Effector memory CD4-positive, alpha-beta T cell (primary cell): ENCODE measurements at places on chromosomes 13 and 19.

DNA sequence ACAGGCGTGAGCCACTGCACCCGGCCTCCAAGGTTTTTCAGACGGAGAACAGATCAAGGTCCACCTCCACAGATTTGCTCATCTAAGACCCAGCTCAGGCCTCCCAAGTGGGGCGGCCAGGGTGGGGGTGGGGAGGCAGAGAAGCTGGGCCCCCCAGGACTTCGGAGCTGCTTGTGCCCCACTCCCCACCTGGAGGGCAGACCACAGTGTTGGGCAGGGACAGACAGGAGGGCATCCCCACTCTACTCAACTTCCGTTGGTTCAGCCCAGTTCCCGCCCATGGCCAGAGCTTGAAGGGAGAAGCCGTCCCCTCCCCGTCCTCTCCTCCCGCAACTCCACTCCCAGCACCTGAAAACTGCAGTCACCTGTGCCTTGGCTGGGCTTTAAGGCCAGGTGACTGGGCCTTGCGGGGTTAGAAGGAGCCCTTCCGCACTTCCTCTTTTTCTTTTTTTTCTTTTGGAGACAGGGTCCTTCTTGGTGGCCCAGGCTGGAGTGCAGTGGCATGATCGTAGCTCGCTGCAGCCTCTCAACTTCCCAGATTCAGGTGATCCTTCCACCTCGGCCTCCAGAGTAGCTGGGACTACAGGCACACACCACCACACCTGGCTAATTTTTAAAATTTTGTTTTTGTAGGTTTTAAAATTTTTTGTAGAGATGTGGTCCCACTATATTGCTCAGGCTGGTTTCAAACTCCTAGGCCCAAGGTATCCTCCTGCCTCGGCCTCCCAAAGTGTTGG, 734 bp upstream of the LRRC8E start:
- DNase-seq, result no peak

GRCh38 chr13:95564091-95564490, 11.6 kb downstream of the CLDN10 start:
- no peak for DNase-seq

DNA sequence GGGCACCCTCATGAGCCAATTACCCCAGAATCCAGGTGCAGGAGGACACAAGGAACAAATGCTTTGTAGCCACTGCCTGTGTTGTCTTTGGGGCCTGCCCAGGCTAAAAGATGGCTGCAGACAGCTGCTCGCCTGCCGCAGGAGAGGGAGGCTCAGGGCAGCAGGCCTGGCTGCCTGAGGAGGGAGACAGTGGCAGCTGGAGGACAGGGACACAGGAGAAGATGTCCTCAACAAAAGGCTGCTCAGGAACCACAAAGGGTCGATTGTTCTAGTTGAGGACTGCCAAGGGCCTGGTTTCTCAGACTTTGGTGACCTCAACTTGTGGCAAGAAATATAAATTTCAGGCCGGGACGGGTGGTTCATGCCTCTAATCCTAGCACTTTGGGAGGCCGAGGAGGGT, 7.6 kb downstream of the SIRT2 start:
- DNase-seq, result no peak

GRCh38 chr13:67726979-67727378, 496.8 kb upstream of the PCDH9 start:
- DNase-seq, result no peak

DNA sequence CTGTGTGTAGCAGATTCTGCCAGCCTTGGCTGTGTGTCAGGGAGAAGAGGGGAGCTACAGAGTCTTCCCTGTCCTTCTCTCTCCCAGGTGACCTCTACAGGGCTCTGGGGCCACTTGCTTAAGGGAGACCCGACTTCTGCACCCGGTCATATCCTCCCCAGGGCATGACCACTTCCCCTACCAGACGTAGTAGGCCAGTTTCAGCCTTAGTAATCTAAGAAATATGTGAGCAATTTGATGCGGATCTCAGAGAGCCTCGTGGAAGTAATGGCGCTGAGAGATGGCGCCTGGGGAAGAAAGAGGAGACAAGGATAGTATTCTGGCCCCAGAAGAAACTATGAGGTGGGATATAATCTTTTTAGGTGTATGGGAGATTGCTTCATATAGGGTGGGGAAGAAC, 41.9 kb downstream of the NFIX start:
- DNase-seq, result no peak

DNA sequence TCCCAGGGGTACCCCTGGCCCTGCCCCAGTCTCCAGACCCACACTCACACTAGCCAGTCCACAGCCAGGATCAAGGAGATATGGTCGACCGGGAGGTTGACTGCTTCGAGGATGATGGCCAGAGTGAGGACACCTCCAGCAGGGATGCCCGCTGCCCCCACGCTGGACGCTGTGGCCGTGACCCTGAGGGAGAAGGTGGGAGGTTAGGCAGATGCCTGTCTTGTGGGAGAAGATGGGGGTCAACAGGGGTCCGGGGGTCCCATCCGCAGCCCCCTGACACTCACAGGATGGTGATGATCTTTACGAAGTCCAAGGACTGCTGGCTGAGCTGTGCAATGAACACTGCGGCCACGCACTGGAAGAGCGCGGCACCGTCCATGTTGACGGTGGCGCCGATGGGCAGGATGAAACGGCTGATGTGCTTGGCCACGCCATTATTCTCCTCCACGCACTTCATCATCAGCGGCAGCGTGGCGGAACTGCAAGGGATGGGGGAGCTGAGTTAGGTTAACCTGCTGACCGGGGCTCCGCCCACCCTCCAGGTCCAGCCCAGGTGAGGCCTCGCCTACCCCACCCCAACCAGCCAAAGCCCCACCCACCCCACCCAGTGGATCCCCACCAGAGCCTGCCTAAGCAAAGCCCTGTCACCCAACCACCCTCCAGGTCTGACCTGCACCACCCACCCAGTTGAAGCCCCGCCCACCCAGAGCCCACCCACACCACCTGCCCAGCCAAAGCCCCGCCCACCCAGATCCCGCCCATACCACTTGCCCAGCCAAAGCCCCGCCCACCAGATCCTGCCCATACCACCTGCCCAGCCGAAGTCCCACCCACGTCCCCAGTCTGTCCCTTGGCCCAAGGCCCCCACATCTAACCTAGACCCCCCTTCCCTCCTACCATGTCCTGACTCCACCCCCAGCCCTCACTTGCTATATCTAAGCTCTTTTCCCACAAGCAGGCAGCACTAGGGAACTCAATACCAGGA, 11.2 kb downstream of the SLC1A5 start:
- no peak for DNase-seq

DNA sequence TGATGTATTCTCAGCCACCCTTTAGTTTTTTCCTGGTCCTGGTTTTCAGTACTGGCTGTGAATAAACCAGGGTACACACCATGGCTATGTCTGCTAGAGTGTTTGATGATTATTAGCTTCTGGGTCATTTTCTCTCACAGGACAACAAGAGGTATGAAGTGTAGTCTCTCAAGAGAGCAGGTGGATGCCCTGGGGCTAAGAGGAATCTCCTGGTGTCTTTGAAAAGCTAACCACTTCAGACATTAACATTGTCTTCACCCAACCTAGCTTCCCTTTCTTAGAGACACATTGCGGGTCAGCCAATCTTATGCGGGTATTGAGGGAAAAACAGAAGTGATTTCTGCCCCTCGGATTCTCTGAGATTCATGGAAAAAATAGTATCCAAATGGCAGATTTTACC, 1.6 kb downstream of the ZNF730 start:
- no peak for DNase-seq

GRCh38 chr13:44759384-44760360, 183.5 kb upstream of the TSC22D1 start:
- DNase-seq, result no peak

DNA sequence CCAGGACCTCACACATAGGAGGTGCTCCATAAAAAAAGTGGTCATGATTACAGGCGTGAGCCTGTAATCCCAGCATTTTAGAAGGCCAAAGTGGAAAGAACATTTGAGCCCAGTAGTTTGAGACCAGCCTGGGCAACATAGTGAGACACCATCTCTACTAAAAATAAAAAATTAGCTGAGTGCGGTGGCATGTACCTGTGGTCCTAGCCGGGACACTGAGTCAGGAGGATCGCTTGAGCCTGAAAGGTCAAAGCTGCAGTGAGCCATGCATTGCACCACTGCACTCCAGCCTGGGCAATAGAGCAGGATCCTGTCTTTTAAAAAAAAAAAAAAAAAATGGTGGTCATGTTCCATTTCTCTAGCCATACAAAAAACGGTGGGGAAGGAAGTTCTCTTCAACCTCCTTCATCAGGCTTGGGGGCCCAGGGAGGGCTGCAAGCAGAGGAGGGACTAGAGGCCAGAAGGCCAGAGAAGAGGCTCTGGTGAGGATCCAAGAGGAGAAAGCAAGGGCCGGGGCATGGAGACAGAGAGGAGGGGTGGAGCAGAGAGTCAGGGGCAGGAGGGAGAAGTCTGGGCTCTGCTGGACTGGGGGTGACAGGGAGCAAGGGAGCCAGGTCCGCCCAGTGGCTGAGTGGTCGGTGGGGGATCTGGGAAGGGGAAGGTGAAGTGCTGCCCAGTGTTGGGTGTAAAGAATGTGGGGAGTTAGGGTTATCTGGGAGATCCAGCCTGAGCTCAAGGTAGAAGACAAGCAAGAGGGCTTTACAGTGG, 8.9 kb downstream of the KASH5 start:
- DNase-seq, result no peak

DNA sequence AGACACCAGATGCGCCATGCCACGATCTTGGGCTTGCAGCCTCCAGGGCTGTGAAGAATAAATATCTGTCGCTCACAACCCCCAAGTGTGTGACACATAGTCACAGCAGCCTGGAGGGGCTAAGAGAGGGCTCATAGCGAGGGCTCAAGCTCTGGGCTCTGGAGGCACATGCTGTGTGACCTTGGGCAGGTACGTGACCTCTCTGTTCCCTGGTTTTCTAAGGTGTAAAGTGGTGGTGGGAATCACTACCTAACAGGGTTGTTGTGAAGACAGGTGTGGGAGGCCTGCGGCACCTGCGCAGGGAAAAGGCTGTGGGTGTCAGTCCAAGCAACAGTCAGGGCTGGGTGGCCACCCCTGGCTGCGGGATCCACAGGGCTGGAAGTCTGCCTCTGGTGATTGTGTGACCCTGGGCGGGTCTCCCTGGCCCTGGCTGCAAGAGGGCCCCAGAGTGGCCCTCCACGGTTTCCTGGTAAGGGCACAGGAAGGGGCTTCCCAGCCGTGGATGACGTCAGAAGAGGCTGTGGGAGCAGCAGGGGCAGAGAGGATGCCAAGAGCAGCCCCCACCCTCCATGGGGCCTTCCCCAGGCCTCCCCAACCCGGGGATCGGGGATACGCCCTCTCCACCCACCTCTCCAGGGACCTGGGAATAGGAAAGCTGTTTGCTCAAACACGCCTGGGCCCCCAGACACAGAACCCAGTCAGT, 218.8 kb upstream of the SGCG start:
- no peak for DNase-seq

DNA sequence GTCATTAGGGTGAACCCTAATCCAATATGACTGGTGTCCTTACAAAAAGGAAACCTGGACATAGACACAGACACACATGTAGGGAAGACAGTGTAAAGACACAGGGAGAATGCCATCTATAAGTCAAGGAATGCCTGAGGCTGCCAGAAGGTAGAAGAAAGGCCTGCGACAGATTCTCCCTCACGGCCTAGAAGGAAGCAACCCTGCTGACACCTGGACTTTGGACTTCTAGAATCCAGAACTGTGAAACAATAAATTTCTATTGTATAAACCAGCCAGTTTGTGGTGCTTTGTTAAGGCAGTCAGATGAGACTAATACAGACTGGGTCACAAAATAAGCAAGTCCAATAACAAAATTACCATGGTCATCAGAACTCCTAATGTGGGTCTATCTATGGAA, 120.4 kb downstream of the ENOX1 start:
- DNase-seq, result no peak

GRCh38 chr13:41427666-41428065, 29.7 kb upstream of the RGCC start:
- no peak for DNase-seq

DNA sequence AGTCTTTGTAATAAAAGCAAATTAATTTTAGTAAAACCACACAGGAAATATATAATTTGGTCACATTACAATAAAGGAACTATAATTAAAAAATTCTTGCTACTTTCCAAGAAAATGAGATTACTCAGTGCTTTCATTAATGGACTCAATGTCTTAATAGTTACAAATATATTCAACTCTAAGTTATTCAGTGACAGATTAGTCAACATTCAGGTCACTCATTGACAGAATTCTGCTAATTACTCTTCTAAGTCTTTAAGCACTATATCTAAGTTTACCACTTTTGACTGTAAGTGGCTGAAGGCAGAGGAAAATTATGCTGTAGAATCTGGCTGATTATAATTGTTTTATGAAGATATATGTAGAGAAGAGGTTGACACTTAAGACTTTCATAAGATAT, 1365.0 kb downstream of the EFNB2 start:
- DNase-seq, result no peak

- no peak for DNase-seq
These were observed 42.5 kb downstream of the SYDE1 start for GRCh38 chr19:15149737-15150136.

- no peak for DNase-seq
These were observed 432.4 kb downstream of the SLITRK1 start for GRCh38 chr13:83449668-83450395.

DNA sequence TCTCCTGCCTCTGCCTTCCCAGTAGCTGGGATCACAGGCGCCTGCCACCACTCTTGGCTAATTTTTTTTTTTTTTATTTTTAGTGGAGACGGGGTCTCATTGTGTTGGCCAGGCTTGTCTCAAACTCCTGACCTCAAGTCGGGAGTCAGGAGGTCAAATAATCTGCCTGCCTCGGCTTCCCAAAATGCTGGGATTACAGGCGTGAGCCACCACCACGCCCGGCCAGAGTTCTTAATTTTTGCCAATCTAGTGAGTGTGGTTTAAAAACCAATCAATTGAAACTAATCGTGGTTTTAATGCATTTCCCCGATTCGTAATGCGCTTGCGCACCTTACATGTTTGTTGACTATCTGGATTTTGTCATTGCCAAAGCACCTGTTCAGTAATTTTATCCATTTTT, 37.0 kb downstream of the SKA3 start:
- DNase-seq, result no peak

DNA sequence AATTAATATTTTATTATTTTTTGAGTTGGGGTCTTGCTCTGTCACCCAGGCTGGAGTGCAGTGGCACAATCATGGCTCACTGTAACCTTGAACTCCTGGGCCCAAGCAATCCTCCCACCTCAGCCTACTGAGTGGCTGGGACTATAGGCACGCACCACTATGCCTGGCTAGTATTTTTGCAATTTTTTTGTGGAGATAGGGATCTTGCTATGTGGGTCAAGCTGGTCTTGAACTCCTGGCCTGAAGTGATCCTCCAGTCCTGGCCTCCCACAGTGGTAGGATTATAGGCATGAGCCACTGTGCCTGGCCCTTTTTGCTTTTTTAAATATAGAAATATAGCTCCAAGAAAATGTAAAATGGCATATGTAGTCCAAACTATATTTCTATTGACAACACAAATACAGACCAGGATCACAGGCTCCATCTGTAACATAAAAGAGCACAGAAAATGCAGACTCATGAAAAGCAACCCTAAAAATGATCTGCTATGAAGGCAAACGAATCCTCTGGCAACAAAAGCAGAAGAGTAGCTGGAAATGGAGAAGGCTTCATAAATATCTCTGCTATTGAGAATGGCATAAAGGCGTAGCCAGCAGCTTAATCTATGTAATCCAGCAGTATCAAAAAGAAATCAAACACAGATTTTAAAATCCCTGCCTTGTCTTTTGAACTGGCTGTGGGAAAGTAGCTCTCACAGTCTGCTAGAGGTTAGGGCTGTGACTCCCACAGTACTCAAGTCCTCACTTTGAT, 200.6 kb downstream of the LHFPL6 start:
- DNase-seq, result no peak

- DNase-seq, result no peak
These were observed at the start of gene NALCN for GRCh38 chr13:101416181-101417042. NALCN (minus strand) TSS chr13:101416508; CDS start chr13:101399126, 17,382 bp downstream.

GRCh38 chr19:21610787-21611186, 105.4 kb downstream of the ZNF429 start:
- DNase-seq, result no peak
